MCF 10A (cell line): ENCODE measurements at places on chromosomes 11 and 22. TPM values are rescaled to one million over a fixed set of nuclear protein-coding genes. Genes with fewer than 3 reads are reported as not detected.

DNA sequence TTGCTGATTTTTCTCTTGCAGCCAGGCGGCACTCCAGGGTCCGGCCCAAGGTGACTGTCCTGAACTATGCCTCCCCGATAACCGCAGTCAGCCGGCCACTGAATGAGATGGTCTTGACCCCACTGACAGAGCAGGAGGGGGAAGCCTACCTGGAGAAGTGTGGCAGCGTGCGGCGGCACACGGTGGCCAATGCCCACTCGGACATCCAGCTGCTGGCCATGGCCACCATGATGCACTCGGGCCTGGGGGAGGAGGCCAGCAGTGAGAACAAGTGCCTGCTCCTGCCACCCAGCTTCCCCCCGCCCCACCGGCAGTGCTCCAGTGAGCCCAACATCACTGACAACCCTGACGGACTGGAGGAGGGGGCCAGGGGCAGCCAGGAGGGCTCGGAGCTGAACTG is 47.8 kb downstream of the TRAF6 start:
- no peak overlapping the region for H3K27ac ChIP-seq
- peaks cover 25% of the 10 kb centered on the region for H3K36me3 ChIP-seq
- no peak for DNase-seq
- H3K4me1 ChIP-seq = peaks cover 5% of the 10 kb centered on the region

GRCh38 chr22:38501797-38502672 is 4.1 kb downstream of the DDX17 start:
- peaks cover 24% of the 10 kb centered on the region for H3K4me1 ChIP-seq
- H3K36me3 ChIP-seq = peaks cover 86% of the 10 kb centered on the region
- no peak for DNase-seq
- H3K4me3 ChIP-seq = peak overlapping the region; percentile 81

DNA sequence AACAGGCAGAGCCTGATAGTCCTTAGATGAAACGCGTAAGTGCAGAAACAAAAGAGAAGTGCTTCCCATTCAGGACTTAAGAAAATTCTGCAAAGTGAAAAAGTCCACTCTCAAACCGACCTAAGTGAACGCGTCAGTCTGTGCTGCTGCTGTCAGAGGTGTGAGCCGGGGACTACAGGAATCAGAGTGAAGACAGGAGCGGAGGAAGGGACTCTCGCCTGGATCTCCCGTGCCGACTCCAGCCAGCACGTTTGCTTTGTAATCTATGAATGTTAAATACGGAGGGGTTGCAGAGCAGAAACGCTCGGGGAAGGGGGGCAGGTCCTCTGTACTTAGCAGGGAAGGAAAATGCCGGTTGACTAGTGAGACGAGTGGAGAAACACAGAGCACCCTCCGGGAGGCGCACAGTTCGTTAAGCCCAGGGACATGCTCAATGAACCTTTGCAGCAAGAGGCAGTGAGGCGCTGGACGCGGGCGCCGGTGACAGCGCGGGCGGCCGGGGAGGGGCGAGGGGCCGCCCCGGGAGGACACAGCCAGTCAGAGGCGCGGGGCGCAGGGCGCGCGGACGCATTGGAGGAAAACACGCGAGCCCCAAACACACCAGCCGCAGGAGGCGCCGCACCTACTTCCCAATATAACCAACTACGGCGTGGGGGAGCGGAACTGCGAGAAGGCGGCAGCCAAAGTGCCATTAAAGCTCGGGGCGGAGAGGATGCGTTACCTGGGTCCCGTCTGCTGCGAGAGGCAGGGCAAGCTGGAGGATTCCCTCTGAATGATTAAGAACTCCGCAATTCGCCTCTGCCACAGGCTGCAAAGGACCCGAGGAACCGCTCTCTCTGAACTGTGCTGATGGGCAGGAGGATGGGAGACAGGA is at the start of gene CNTN5:
Gene CNTN5, plus strand, starts transcription at position 598 of the 874 bp plus-strand sequence.
- no peak within 1 kb of the TSS for H3K27ac ChIP-seq
- H3K4me3 ChIP-seq = peak within 1 kb of the TSS; percentile 26
- no peaks in the 10 kb centered on the region for H3K36me3 ChIP-seq
- H3K4me1 ChIP-seq = peaks cover 5% of the 10 kb centered on the region

GRCh38 chr11:47850337-47850736 is 2.2 kb upstream of the NUP160 start:
- peaks cover 27% of the 10 kb centered on the region for H3K4me1 ChIP-seq
- no peak for DNase-seq
- peak overlapping the region; percentile 8 for H3K27ac ChIP-seq
- peaks cover 3% of the 10 kb centered on the region for H3K36me3 ChIP-seq
- H3K27me3 ChIP-seq = no peaks in the 10 kb centered on the region

DNA sequence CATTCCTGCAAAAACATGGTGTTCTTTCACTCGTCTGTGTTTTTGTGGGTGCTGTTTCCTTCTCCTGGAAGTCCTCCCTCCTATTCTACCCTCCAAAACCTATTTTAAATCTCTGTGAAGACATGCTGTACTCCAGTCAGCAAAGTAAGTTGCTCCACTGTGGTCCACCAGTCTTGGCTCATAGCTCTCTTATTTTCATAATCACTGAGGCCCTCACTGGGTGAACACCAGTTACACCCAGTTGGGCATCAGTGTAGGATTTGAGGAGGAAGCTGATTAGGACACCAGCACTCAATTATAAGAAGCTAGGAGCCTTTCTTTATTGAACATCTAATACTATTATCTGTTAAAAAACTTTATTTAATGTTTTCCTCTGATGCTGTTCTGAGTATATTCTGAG is 23.9 kb upstream of the EED start:
- H3K36me3 ChIP-seq = peaks cover 11% of the 10 kb centered on the region
- no peaks in the 10 kb centered on the region for H3K27me3 ChIP-seq
- H3K4me3 ChIP-seq = no peak overlapping the region

DNA sequence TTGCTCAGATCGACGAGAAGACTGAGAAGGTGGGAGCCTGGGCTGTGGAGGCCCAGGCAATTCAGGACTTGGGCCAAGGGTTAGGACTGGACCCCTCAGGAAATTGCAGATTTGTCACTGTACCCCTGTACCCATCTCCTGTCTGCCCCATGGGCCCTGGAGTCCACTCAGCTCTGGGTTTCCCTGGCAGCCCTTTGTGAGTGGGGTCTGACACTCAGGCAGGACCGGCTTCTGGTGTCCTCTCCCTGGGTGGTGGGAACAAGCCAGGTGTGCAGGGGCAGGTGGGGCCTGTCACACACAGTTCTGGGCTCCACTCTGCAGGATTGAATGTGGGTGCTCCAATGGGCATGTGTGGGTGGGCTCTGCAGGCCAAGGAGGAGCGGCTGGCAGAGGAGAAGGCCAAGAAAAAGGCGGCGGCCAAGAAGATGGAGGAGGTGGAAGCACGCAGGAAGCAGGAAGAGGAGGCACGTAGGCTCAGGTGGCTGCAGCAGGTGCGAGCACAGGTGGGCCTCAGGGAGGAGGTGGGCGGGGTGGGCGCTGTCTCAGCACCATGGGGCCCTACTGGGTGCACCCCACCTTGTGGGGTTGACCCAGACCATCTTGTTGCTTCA is 21.6 kb downstream of the INCENP start:
- peaks cover 30% of the 10 kb centered on the region for H3K36me3 ChIP-seq
- H3K4me3 ChIP-seq = no peak overlapping the region
- no peaks in the 10 kb centered on the region for H3K27me3 ChIP-seq
- DNase-seq = no peak
- no peaks in the 10 kb centered on the region for H3K4me1 ChIP-seq

DNA sequence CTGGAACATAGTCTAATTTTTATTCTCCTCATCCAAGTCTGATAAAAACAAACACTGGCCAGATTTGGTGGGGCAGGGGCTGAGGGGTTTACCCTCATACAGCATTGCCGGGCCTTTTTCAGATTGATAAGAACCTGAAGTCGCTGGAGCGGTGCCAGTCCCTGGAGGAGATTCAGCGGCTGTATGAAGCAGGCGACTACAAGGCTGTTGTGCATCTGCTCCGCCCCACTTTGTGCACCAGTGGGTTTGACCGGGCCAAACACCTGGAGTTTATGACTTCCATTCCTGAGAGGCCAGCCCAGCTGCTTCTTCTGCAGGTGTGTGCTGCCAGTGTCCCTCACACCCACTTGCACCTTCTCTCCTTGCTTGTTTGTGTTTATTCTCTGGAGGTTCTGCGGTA is 55.8 kb downstream of the CABIN1 start:
- H3K27ac ChIP-seq = no peak overlapping the region
- H3K36me3 ChIP-seq = peaks cover 71% of the 10 kb centered on the region
- no peak overlapping the region for H3K4me3 ChIP-seq
- H3K27me3 ChIP-seq = no peaks in the 10 kb centered on the region
- H3K4me1 ChIP-seq = no peaks in the 10 kb centered on the region

GRCh38 chr11:70020336-70021214 is 57.5 kb upstream of the ANO1 start:
- no peak for DNase-seq
- no peaks in the 10 kb centered on the region for H3K27me3 ChIP-seq
- no peak overlapping the region for H3K4me3 ChIP-seq
- H3K27ac ChIP-seq = no peak overlapping the region

GRCh38 chr11:131154351-131154750 is 216.1 kb upstream of the NTM start:
- no peak for DNase-seq
- no peaks in the 10 kb centered on the region for H3K4me1 ChIP-seq
- H3K36me3 ChIP-seq = no peaks in the 10 kb centered on the region
- no peak overlapping the region for H3K4me3 ChIP-seq

GRCh38 chr11:101306721-101307120 is 177.1 kb upstream of the PGR start:
- no peak for DNase-seq
- no peaks in the 10 kb centered on the region for H3K4me1 ChIP-seq
- H3K4me3 ChIP-seq = no peak overlapping the region
- no peak overlapping the region for H3K27ac ChIP-seq
- no peaks in the 10 kb centered on the region for H3K36me3 ChIP-seq

- no peaks in the 10 kb centered on the region for H3K36me3 ChIP-seq
- H3K27me3 ChIP-seq = peaks cover 10% of the 10 kb centered on the region
- peaks cover 5% of the 10 kb centered on the region for H3K4me1 ChIP-seq
- no peak overlapping the region for H3K4me3 ChIP-seq
- no peak for DNase-seq
Measured at GRCh38 chr11:79678780-79679452, 238.1 kb upstream of the TENM4 start.

DNA sequence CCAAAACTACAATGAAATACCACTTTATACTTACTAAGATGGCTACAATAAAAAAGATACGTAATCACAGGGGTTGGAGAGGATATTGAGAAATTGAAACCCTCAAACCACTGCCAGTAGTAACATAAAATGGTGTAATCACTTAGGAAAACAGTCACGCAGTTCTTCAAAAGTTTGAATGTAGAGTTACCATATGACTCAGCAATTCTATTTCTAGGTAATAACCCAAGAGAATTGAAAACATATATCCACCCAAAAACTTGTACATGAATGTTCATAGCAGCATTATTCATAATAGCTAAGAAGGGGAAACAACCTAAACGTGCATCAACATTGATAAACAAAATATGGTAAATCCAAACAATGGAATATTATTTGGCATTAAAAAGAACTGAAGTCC is 24.4 kb upstream of the PSMA1 start:
- no peaks in the 10 kb centered on the region for H3K27me3 ChIP-seq

- H3K27me3 ChIP-seq = peaks cover 20% of the 10 kb centered on the region
- H3K36me3 ChIP-seq = no peaks in the 10 kb centered on the region
- no peak overlapping the region for H3K4me3 ChIP-seq
- peaks cover 5% of the 10 kb centered on the region for H3K4me1 ChIP-seq
- DNase-seq = no peak
Measured at GRCh38 chr22:47739291-47740015, 977.0 kb downstream of the TBC1D22A start.

GRCh38 chr22:47296405-47297260 is 534.2 kb downstream of the TBC1D22A start:
- no peak overlapping the region for H3K27ac ChIP-seq
- DNase-seq = no peak
- H3K4me3 ChIP-seq = no peak overlapping the region

- peaks cover 15% of the 10 kb centered on the region for H3K4me1 ChIP-seq
- no peaks in the 10 kb centered on the region for H3K36me3 ChIP-seq
- H3K27me3 ChIP-seq = no peaks in the 10 kb centered on the region
- peak; percentile 89 for DNase-seq
- H3K4me3 ChIP-seq = no peak overlapping the region
- H3K27ac ChIP-seq = peak overlapping the region; percentile 59
Measured at GRCh38 chr11:113690619-113691569, 15.2 kb downstream of the TMPRSS5 start.

GRCh38 chr22:31578171-31578570 is 81.8 kb downstream of the SFI1 start:
- peaks cover 41% of the 10 kb centered on the region for H3K36me3 ChIP-seq
- no peaks in the 10 kb centered on the region for H3K27me3 ChIP-seq
- DNase-seq = no peak
- H3K27ac ChIP-seq = no peak overlapping the region
- H3K4me3 ChIP-seq = no peak overlapping the region

DNA sequence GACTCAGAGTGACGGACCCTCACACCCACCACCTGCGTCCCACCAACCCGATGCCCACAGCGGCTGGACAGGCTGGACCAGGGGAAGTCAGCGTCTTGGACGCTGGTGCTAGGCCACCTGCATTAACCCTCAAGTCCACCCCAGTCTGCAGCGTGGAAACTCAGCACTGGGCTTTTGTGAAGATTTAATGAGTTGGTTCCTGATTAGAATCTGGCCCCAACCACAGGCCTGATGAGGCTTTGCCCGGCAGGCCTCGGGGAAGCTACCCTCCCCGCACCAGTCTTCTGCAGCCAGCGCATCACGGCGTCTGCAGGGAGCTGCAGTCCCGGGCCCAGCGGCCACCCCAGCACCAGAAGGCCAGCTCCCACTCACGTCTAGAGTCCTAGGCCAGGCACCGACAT is 101.0 kb downstream of the BRD1 start:
- no peaks in the 10 kb centered on the region for H3K4me1 ChIP-seq
- H3K27ac ChIP-seq = no peak overlapping the region
- H3K27me3 ChIP-seq = no peaks in the 10 kb centered on the region
- H3K36me3 ChIP-seq = no peaks in the 10 kb centered on the region
- H3K4me3 ChIP-seq = no peak overlapping the region

GRCh38 chr11:33387996-33388395 is 130.8 kb downstream of the HIPK3 start:
- no peak for DNase-seq
- no peaks in the 10 kb centered on the region for H3K36me3 ChIP-seq
- no peak overlapping the region for H3K4me3 ChIP-seq
- no peak overlapping the region for H3K27ac ChIP-seq
- H3K27me3 ChIP-seq = peaks cover 8% of the 10 kb centered on the region

DNA sequence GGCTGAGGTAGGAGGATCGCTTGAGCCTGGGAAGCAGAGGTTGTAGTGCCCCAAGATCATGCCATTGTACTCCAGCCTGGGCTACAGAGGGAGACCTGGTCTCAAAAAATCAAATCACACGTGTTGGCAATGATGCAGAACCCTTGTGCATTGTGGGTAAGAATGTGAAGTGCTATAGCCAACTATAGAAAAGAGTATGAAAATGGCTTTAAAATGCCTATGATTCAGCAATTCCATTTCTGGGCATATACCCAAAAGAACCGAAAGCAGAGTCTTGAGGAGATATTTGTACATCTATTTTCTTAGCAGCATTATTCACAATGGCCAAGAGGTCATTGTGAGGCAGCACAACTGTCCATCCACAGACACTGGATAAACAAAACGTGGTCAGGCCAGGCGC is 2.6 kb upstream of the FADS3 start:
- no peaks in the 10 kb centered on the region for H3K27me3 ChIP-seq
- peak overlapping the region; percentile 23 for H3K27ac ChIP-seq
- H3K36me3 ChIP-seq = peaks cover 6% of the 10 kb centered on the region

SPTBN2 gene
- 46.9 and 47.2 TPM in 2 replicates for total RNA-seq

TSPO gene
- 294 and 308 TPM in 2 replicates for total RNA-seq

HMOX1 gene
- 1.9 and 2.5 TPM in 2 replicates for total RNA-seq

DMC1 gene
- 0.56 and 1.4 TPM in 2 replicates for total RNA-seq

KRTAP5-1 gene
- not detected in 2 replicates for total RNA-seq

TTC38 gene
- total RNA-seq = 16.7 and 17.8 TPM in 2 replicates

CELSR1 gene
- total RNA-seq = 49.1 and 69.2 TPM in 2 replicates

F2 gene
- not detected in 2 replicates for total RNA-seq
